Esophagus muscularis mucosa (tissue), 4 donors: ENCODE measurements at places on chromosomes 7 and 10. TPM values are rescaled to one million over a fixed set of nuclear protein-coding genes. Genes with fewer than 3 reads are reported as not detected.

- no peak for DNase-seq
- H3K27me3 ChIP-seq, result no peaks in the 10 kb centered on the region
- no peak overlapping the region for H3K4me3 ChIP-seq
- no peaks in the 10 kb centered on the region for H3K36me3 ChIP-seq
- H3K4me1 ChIP-seq, result peaks cover 62% of the 10 kb centered on the region
Observed at GRCh38 chr7:77702513-77702912, 6.3 kb downstream of the RSBN1L start.

- H3K4me3 ChIP-seq, result no peak overlapping the region
- H3K36me3 ChIP-seq, result no peaks in the 10 kb centered on the region
- no peak overlapping the region for H3K27ac ChIP-seq
- no peak for DNase-seq
- H3K27me3 ChIP-seq, result no peaks in the 10 kb centered on the region
Observed at GRCh38 chr10:65234261-65234660, 1691.6 kb upstream of the LRRTM3 start.

DNA sequence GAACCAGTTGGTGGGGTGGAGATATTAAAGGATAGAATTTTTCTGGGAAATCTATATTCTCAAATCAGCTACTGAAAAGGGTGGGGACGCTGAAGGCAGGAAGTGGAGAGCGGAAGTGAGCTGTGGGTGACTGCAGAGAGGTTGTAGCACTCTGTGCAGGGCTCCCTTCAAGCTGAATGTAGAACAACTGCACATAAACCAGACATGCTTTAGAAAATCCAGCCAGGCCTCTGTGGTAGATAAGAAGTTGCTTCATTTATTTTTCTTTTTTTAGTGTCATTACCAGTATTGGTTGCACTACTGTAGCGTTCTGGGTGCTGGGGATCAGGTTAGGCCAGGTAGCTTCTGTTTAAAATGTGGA lies 127.8 kb downstream of the CELF2 start:
- no peaks in the 10 kb centered on the region for H3K27me3 ChIP-seq
- peak overlapping the region; percentile 53 for H3K27ac ChIP-seq
- no peaks in the 10 kb centered on the region for H3K36me3 ChIP-seq
- no peak overlapping the region for H3K4me3 ChIP-seq
- DNase-seq, result no peak

DNA sequence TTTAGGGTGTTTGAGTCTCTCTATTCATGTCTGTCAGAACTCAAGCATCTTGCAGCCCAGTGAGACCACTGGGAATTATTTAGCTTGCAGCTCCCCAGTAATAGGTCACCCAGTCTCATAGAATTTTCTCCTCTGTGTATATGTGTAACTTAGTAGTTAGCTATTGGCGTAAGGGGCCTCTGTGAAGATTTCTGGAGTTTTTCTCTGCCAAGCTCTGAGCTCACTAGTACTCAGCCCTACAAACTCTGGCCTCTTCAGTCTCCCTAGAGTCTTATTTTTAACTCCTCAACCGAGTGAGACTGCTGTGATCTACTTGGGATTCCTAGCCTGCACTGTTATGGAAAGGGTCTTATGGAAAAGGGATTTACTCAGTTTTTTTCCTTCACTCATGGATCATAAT lies 90.2 kb downstream of the PPP1R9A start:
- H3K4me1 ChIP-seq, result peaks cover 27% of the 10 kb centered on the region
- no peak overlapping the region for H3K4me3 ChIP-seq
- no peaks in the 10 kb centered on the region for H3K36me3 ChIP-seq
- H3K27me3 ChIP-seq, result no peaks in the 10 kb centered on the region
- H3K27ac ChIP-seq, result no peak overlapping the region

DNA sequence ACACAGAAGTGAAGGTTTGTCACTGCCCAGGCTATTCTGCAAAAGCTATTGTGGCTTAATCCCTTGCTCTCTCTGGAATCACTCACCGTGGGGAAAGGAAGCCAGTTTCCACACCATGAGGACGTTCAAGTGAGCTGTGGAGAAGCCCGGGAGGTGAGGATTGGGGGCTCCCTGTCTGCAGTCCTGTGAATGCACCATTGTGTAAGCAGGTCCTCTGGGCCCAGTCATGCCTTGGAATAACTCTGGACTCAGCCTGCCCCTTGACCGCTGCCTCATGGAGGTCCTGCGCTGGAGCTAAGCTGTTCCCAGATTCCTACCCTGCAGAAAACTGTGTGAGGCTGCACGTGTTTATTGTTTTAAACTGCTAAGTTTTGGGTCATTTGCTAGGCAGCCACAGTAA lies 33.5 kb downstream of the LYZL2 start:
- no peaks in the 10 kb centered on the region for H3K36me3 ChIP-seq
- DNase-seq, result no peak
- H3K4me1 ChIP-seq, result peaks cover 2% of the 10 kb centered on the region
- no peak overlapping the region for H3K27ac ChIP-seq
- no peaks in the 10 kb centered on the region for H3K27me3 ChIP-seq

The ESYT2 gene
- total RNA-seq, result 212 TPM

- H3K27me3 ChIP-seq, result no peaks in the 10 kb centered on the region
- DNase-seq, result peak; percentile 82
- H3K4me3 ChIP-seq, result no peak overlapping the region
- H3K27ac ChIP-seq, result no peak overlapping the region
Observed at GRCh38 chr10:49348593-49348992, 47.3 kb downstream of the DRGX start.

DNA sequence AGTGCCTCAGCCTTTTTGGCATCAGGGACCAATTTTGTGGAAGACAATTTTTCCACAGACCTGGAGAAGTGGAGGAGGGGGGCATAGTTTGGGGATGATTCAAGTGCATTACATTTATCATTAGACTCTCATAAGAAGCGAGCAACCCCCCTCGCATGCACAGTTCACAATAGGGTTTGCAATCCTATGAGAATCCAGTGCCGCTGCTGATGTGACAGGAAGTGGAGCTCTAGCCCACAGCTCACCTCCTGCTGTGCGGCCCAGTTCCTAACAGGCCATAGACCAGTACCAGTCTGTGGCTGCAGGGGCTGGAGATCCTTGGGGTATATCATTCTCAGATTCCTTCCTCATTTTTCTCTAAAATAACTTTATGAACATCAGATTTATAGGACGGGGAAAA lies 50.8 kb downstream of the ATAD1 start:
- no peak overlapping the region for H3K27ac ChIP-seq
- DNase-seq, result no peak
- no peak overlapping the region for H3K4me3 ChIP-seq
- H3K4me1 ChIP-seq, result no peaks in the 10 kb centered on the region

GRCh38 chr10:63240807-63241206 lies 107.7 kb downstream of the NRBF2 start:
- H3K36me3 ChIP-seq, result no peaks in the 10 kb centered on the region
- no peak overlapping the region for H3K27ac ChIP-seq
- H3K27me3 ChIP-seq, result no peaks in the 10 kb centered on the region
- no peak overlapping the region for H3K4me3 ChIP-seq
- H3K4me1 ChIP-seq, result peaks cover 75% of the 10 kb centered on the region

DNA sequence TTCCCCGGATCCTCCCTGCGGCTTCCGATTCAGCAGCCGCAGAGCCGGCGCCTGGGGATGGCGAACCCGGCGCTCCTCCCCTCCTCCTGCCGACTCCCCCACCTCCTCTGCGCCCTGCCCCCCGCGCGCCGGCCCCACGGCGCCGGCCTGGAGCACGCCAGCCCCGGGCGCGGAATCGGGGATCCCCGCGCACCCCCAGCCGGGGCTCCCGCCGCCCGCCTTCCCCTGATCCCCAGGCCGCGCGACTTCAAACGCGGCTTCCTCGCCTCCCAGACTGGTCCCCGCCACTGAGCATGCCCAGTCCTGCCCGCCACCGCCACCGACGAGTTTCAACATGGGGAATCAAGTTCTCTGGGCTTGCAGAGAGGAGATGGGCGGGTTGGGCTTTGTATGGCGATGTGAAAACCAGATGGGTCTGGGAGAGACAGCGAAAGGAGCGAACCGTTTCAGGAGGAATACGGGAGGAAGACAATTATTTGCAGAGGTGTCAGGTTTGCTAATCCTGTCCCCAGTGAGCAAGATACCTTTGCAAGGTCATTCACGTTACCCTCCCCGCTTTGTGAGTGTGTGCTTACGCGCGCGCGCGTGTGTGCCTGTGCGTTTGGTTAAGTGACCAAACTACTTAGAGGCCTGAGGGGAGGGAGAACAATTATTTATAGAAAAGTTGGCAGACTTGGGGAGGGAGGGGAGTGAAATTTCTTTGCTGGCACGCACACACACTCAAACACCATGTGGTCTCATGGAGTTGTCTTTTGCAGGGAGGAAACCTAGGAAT lies at the start of gene PANK1:
PANK1 (minus strand) TSS at position 276 of the 775 bp plus-strand sequence. CDS start 351 bp downstream, outside the sequence.
- H3K36me3 ChIP-seq, result no peaks in the 10 kb centered on the region
- H3K4me3 ChIP-seq, result peak within 1 kb of the TSS; percentile 92
- no peaks in the 10 kb centered on the region for H3K27me3 ChIP-seq
- no peak for DNase-seq
- H3K4me1 ChIP-seq, result peaks cover 13% of the 10 kb centered on the region

DNA sequence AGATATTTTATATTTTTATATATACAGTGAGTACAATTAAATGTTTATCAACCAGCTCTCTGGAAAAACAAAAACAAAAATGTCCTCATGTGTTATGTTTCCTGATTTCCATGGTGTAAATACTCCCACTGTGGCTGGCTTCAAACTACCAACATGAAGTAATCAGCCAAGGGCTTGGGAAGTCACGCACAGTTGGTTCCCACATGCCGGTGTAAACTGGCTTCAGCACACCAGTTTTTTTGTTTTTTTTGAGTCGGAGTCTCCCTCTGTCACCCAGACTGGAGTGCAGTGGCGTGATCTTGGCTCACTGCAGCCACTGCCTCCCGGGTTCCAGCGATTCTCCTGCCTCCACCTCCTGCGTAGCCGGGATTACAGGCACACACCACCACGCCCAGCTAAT lies 11.8 kb downstream of the OSBPL3 start:
- H3K4me1 ChIP-seq, result no peaks in the 10 kb centered on the region
- no peak overlapping the region for H3K4me3 ChIP-seq
- no peak for DNase-seq
- no peaks in the 10 kb centered on the region for H3K36me3 ChIP-seq

- no peaks in the 10 kb centered on the region for H3K27me3 ChIP-seq
- no peaks in the 10 kb centered on the region for H3K36me3 ChIP-seq
- H3K4me1 ChIP-seq, result peaks cover 14% of the 10 kb centered on the region
- no peak overlapping the region for H3K4me3 ChIP-seq
- no peak for DNase-seq
Observed at GRCh38 chr10:71067098-71067740, 145.2 kb upstream of the UNC5B start.

GRCh38 chr7:95264363-95264891 lies 59.9 kb downstream of the PON1 start:
- no peaks in the 10 kb centered on the region for H3K4me1 ChIP-seq
- no peaks in the 10 kb centered on the region for H3K36me3 ChIP-seq
- H3K4me3 ChIP-seq, result no peak overlapping the region
- H3K27ac ChIP-seq, result no peak overlapping the region

The GPC2 gene
- total RNA-seq, result 0.33 TPM

DNA sequence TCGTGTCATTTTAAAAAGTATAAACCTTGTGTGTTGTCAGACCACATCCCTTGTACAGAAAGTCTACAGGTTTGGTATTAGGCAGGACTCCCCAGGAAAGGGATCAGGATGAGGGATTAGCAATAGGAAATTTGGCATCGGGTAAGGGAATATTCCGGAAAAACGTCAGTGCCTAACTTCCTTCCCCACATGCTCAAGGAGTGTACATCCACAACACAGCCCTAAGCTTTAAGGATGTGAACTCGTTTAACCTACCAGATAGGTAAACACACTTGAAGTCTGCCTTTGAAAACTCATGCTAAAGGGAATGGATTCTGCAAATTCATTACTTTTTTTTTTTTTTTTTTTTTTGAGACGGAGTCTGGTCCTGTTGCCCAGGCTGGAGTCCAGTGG lies 194.9 kb downstream of the SKIDA1 start:
- H3K27ac ChIP-seq, result peak overlapping the region; percentile 54
- no peak overlapping the region for H3K4me3 ChIP-seq
- no peaks in the 10 kb centered on the region for H3K36me3 ChIP-seq
- no peaks in the 10 kb centered on the region for H3K27me3 ChIP-seq
- peaks cover 30% of the 10 kb centered on the region for H3K4me1 ChIP-seq
- no peak for DNase-seq
